Islet precursor cell (in vitro differentiated cells): ENCODE measurements at places on chromosomes 3 and 15.

- no peak for DNase-seq
Measured at GRCh38 chr15:93286446-93286845, 197.4 kb upstream of the RGMA start.

DNA sequence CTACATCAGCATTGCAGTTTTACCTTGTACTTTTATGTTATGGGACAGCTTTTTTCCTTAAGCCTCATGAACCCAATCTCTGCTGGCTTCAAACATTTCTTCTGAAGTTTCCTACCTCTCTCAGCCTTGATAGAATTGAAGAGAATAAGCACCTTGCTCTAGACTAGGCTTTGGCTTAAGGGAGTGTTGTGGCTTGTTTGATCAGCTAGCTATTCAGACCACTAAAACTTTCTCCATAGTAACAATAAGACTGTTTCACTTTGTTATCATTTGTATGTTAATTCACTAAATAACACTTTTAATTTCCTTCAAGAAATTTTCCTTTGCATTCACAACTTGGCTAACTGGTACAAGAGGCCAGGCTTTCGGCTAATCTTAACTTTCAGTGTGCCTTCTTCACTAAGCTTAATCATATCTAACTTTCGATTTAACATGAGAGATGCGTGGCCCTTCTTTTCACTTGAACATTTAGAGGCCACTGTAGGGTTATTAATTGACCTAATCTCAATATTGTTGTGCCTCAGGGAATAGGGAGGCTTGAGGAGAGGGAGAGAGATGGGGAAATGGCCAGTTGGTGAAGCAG is 8.1 kb upstream of the TIGIT start:
- no peak for DNase-seq

GRCh38 chr15:43127752-43128151 is 5.6 kb upstream of the TMEM62 start:
- no peak for DNase-seq

GRCh38 chr3:159796744-159797143 is 191.9 kb upstream of the IL12A start:
- DNase-seq: no peak
